Spinal cord (tissue), 10 donors: ENCODE measurements at places on chromosomes 2 and 18.

- DNase-seq, result no peak
These were observed 62.1 kb upstream of the TCF7L1 start for GRCh38 chr2:85071096-85071495.

- DNase-seq, result no peak
These were observed 709.8 kb upstream of the FANCL start for GRCh38 chr2:58950795-58951462.

DNA sequence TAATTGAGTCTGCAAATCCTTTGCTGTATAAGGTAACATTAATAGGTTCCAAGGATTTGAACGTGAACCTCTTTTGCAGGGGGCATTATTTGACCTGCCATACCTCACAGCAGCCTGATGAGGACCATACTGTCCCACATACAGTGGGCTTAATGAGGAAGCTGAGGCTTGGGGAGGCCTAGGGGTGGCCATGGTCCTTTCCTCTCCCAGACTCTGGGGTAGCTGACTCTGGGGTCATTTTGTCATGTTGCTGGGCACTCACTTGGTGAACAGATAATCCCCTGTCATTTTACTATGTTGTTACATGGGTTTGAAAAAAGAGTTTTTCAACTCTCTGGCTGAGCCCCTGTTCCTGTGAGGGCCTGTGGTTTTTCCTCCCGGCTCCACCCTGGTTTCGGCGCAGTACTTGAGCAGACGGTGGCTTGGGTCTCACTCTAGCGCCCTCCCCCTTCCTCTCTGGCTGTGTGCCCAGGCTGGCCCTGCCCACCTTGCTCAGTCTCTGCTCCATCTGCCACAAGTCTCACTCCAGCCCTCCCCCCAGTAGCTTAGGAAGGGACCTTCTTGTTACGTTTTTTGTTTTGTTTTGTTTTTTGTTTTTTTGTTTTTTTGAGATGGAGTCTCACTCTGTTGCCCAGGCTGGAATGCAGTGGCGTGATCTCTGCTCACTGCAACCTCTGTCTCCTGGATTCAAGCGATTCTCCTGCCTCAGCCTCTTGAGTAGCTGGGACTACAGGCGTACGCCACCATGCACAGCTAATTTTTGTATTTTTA is 21.0 kb downstream of the INPP4A start:
- no peak for DNase-seq

- no peak for DNase-seq
These were observed 1.4 kb downstream of the TGIF1 start for GRCh38 chr18:3451183-3451988.

- peak; percentile 93 for DNase-seq
These were observed 9.1 kb upstream of the NR4A2 start for GRCh38 chr2:156341452-156342253.

GRCh38 chr2:117087535-117088291 is 726.8 kb upstream of the DDX18 start:
- peak; percentile 49 for DNase-seq

GRCh38 chr18:2654928-2655177 is 673 bp upstream of the SMCHD1 start:
- no peak for DNase-seq

DNA sequence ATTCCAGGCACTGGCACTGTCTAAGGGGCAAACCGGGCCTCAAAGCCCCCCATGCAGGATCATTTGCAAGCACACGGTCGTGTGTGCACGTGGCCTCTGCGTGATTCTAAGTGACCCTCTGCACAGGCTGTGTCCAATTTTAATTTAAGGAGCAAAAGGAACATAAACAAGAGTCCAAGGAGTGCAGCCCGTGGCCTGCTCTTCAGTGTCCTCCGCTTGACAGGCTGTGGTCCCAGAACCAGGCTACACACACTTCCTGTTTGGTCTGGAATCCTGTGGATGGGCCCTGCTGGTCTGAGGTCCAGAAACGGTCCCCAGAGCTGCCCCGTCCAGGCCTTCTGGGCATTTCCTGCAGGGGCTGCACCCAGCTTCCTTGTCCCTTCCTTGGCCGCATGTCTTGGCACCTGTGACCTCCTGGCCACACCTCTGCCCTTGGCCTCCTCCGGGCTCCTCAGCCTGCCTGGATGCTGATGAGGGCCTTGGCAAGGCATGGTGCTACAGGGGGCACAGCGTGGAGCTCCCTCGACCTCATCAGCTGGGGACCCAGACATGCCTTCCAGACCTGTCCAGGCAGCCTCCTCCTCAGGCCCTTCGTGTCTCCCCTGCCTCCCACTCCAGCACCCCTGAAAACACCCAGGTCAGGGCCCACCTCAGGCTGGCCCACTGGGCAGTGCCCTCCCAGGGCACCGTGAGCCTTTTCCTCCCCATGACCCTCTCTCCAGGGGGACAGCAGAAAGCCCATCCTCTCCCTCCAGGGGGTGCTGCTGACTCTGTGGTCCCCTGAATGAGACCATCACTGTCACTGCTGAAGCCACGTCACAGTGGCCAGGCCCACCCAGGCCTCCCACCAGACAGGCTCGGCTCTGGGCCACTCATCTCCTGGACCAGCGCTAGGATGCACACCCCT is 136.4 kb upstream of the GPC1 start:
- no peak for DNase-seq

- no peak for DNase-seq
These were observed 1.4 kb downstream of the B3GNT2 start for GRCh38 chr2:62197011-62197924.

- no peak for DNase-seq
These were observed 71.4 kb upstream of the TANK start for GRCh38 chr2:161088658-161089350.

- DNase-seq, result no peak
These were observed 23.0 kb downstream of the CDC42EP3 start for GRCh38 chr2:37648331-37649011.

GRCh38 chr18:39960550-39960949 is 1994.5 kb upstream of the PIK3C3 start:
- no peak for DNase-seq

DNA sequence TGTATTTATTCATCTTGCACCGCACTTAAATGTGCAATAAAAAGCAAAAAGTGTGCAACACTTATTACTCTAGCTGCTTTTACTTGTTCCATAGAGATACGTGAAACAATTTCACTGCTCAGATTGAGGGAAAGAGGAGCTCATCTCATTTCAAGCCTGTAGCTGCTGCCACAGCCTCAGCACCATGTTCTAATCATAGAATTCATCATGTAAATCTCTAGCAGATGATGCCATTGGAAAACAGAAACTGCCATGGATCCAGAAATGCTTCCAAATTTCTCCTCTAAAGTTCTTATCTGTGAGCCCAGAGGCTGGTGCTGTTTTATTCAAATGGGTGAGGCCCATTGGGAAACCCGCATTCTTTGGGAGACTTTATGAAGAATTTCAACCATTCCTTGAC is 2.0 kb downstream of the CDC42EP3 start:
- DNase-seq, result no peak

GRCh38 chr2:69789175-69789721 is 40.2 kb upstream of the GMCL1 start:
- DNase-seq, result no peak

GRCh38 chr2:196515608-196516007 is 123.9 kb upstream of the CCDC150 start:
- DNase-seq, result no peak

DNA sequence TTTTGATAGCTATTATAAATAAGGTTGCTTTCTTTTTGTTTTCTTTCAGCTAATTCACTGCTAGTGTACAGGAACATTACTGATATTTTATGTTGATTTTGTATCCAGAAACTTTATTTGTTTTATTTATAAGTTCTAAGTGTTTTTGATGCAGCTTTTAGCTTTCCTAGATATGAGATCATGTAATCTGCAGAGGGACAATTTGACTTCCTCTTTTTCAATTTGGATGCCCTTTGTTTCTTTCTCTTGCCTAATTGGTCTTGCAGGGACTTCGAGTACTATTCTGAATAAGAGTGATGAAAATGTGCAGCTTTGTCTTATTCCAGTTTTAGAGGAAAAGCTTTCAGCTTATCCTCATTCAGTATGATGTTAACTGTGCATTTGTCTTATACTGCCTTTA is 643.4 kb upstream of the CDH2 start:
- DNase-seq, result no peak

DNA sequence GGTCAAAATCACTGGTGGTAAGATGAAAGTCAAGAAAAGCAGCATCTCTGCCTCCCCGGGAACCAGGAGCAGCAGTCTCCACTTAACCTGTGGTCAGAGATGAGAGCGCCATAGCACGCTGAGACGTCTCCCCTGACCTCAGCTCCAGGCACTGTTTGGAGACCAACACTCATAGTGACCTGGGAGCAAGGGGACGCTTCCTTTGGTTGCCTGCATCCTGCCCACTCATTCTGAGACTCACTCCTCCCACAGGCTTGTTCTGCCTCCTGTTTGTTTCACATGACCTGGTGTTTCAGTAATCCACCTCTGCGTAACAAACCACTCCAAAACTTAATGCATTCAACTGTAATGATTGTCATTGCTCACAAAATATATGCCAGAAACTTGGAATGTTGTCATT is 139.3 kb downstream of the ACOXL start:
- DNase-seq, result no peak

- no peak for DNase-seq
These were observed 45.8 kb upstream of the FLACC1 start for GRCh38 chr2:201402651-201403562.

DNA sequence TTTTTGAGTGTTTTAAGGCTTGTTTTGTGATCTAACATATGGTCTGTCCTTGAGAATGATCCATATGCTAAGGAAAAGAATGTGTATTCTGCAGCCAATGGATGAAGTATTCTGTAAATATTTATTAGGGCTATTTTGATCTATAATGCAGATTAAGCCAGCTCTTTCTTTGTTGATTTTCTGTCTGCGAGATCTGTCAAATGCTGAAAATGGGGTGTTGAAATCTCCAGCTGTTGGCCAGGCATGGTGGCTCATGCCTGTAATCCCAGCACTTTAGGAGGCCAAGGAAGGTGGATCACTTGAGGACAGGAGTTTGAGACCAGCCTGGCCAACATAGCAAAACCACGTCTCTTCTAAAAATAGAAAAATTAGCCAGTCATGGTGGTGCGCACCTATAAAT is 132.7 kb downstream of the DIS3L2 start:
- DNase-seq, result no peak

- DNase-seq, result peak; percentile 57
These were observed 75.1 kb downstream of the SPP2 start for GRCh38 chr2:234125451-234126145.

DNA sequence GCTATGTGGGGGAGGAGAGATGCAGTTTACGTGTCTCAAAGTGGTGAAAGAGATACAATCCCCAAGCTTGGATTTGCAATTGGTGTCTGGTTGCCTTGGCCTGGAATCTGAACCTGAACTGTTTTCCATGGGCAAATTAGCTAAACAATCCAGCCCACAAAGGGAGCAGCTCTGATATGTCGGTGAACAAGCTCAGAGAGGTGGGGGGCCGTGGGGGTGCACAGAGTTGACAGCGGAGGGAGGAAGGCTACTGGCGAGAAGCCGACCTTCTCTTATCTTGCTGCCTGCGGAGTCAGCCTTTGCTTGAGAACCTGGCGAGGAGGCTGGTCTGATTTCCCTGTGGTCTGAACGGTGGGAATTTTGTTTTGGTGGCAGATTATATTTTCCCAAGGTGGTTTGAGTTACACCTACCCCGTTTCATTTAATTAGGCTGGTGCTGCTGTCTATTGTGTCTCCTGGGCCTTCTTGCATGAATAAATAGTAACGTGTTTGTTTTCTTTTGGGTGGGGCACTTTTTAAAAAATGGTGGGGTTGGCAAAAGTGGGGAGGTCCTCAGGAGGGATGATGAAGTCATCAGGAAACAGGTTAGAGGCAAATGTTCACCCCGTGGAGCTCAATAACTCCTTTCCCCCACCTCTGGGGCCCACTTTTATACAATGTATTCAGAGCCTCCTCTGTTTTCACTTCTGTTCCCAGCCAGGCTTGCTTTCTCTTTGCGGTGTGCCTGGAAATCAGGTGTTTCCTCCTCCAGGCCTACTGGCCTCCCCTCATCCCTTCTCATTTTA is 80.9 kb upstream of the IGFBP5 start:
- DNase-seq, result no peak

DNA sequence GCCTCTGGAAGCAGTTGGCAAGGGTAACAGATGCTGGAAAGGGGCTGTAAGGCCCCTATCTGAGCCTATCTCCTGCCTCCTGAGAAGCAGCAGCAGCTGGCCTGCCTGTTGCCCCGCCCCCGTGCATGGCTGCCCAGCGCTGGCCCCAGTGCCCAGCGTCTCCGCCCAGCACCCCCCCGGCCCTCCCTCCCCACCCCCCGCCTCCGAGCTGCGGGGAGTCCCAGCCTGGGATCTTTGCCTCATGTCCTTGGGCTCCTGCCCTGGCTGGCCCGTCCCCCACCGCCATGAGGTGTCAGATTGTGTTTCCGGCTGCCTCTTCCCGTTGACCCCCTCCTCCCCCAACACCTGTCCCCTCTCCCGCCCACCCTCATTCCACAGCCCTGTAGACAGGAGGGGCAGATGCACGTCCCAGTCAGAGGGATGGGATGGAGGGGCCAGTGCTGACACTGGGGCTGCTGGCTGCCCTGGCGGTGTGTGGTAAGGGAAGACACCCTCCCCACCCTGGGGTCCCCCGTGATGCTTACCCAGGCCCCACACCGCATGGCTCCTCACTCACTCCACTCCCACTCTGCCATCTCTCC is at the start of gene CHRND:
CHRND (plus strand) TSS at position 370 of the 581 bp plus-strand sequence; CDS start at position 426, 56 bp downstream.
- DNase-seq, result no peak

DNA sequence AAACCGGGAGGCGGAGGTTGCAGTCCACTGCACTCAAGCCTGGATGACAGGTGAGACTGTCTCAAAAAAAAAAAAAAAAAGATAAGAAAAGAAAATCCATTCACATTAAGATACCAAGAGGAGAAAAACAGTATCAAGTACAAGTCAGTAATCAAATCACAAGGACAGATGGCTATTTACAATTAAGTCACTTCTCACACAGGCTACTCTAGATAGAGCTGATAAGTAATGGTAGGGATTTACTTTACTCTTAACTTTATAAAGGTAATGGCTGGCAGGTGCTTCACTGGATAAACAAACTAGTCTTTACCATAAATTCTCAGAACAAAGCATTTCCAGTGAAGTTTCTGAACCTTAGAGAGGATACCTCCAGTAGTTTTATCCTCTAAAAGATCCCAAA is 11.5 kb downstream of the SF3B1 start:
- no peak for DNase-seq

GRCh38 chr2:13193900-13194299 is 477.2 kb downstream of the TRIB2 start:
- peak; percentile 28 for DNase-seq

GRCh38 chr2:156818221-156818620 is 382.0 kb downstream of the GPD2 start:
- no peak for DNase-seq

DNA sequence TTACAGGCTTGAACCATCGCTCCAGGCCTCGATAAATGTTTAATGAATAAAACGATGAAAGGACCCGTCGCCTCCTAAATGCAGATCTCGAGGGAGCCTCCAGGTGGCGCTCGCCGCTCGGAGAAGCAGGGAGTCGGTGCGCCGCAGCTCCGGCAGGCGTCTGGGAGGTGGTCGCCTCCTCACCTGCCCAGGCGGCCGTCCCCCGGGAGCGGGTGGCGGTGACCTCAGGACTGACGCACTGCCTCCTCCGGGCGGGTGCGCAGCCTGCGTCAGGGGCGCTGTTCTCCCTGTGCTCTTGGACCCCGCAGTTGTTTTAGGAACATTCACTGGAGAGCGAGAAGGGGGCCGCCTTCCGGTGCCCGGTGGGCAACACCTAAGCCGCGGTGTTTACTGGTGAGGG is 38.6 kb upstream of the POLE4 start:
- DNase-seq, result peak; percentile 26

GRCh38 chr2:187118331-187119099 is 269.5 kb upstream of the ZSWIM2 start:
- no peak for DNase-seq

GRCh38 chr2:180540761-180541160 is 439.6 kb upstream of the UBE2E3 start:
- no peak for DNase-seq
